ENCODE measurements at places on chromosomes 3 and 15. TPM values are rescaled to one million over a fixed set of nuclear protein-coding genes. Genes with fewer than 3 reads are reported as not detected.

DNA sequence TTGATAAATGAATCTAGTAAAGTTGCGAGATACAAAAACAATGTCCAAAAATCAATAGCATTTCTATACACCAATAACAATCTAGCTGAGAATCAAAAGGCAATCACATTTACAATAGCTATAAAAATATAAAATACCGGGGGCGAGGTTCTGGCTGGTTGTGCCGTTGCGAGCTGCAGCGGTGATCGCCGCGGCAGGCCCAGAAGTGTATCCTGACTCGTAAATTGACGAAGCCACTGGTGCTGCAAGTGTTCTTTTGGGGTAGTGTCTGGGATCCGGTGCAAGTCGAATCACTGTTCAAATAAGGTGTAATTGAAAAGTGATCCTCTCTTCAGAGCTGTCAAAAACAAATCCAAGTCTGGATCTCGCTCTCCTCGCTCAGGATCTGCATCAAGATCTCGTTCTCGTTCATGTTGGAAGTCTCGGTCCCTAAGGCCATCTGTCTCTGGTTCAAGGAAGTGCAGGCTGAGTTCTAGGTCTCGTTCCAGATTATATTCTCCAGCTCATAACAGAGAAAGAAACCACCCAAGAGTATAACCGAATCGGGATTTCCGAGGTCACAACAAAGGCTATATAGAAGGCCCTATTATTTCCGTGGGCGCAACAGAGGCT is 80.1 kb upstream of the STT3B start:
- no peak for DNase-seq

DNA sequence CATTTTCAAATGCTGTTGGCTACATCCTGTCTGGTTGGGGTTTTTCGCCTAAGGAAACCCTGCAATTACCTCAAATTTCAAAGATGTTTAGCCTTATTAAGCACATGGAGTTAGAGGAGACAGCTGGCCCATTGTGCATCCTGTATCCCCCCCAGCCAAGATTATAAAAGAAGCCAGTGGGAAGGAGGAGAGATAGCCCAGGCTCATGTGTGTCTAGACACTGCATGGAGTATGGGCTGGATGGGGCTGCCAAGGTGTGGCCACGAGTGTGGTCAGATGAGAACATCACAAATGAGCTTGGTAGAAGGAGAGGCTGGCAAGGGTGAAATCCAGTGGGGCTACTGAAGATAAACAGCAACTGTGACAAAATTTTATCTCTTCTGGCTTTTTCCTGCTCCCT is 270.0 kb upstream of the TBC1D5 start:
- no peak for DNase-seq

GRCh38 chr15:86623236-86623635 is 543.6 kb downstream of the AGBL1 start:
- DNase-seq, result no peak

GRCh38 chr15:59591356-59591755 is 20.2 kb upstream of the GCNT3 start:
- DNase-seq, result no peak

DNA sequence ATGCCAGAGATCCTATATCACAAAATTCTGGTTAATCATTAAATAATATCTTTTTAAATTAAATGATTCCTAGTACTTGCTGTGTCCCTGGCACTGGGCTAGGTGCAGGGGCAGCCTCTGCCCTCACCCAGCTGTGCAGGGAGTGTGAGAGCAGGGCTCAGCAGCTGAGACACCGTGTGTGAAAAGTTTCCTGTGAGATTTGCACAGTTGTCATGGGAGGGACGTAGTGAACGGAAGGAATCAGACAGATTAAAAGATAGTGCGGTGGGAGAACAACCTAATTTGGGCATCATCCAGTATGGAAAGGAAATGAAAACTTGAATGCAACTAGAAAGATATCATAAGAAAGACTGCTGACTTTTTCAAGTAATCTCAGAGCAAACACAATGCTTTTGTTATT is 204.1 kb downstream of the SSR3 start:
- DNase-seq, result no peak

DNA sequence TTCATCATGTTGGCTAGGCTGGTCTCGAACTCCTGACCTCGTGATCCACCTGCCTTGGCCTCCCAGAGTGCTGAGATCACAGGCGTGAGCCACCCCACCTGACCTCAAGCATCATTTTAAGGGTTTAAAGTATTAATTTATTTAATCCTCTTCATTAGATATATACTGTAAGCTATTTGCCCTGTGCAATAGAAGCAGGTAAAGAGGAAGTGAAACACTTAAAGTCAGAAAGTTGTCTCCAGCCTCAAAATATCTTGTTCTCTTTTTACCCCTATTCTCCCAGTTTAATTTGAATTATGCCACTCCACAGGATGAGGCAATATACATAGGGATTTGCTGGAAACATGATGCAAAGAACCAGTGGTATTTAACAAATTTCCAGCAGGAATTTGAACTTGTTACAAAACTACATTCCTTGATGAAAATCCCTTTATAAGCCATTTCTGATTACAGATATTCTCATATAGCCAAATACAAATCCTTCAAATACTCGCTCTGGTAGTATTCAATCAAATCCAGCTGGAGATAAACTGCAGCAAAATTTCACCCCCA is 2.0 kb downstream of the NDUFB5 start:
- no peak for DNase-seq

DNA sequence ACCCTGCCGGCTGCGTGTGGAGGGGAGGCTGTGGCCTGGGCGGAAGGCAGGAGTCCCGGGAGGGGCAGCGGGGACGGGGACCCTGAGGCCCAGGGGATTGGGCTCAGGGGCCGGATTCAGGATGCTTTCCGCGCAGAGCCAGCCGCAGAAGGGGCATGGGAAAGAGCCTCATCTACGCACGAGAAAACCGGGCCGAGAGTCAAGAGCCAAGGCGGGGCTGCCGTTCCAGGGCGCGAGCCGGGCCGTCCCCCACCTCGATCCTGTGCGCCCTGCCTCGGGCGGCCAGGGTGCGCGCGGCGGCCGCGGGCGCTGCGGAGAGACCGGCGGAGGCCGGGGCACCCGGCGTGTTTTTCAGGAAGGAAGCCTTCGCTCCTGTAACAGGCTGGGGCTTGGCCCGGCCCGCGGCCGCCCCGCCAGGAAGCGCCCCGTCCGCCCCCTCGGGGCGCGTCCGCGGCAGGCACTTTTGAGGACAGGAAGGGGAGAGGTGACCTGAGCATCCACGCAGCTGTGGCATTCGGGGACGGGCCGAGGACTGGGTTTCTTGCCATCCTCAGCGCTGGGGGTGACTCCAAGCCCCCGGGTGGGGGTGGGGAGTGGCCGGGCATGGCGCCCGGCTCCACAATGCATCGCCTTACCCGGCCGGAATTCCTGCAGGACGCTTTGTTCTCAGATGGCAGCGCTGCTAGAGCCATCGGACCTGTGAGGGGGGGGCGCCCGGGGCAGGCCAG is 62.3 kb upstream of the GATA2 start:
- DNase-seq, result peak; percentile 71

GRCh38 chr3:52052831-52053306 is 3.5 kb downstream of the DUSP7 start:
- DNase-seq, result peak; percentile 92

- no peak for DNase-seq
These were observed 4.6 kb downstream of the SNAP23 start for GRCh38 chr15:42499858-42500609.

DNA sequence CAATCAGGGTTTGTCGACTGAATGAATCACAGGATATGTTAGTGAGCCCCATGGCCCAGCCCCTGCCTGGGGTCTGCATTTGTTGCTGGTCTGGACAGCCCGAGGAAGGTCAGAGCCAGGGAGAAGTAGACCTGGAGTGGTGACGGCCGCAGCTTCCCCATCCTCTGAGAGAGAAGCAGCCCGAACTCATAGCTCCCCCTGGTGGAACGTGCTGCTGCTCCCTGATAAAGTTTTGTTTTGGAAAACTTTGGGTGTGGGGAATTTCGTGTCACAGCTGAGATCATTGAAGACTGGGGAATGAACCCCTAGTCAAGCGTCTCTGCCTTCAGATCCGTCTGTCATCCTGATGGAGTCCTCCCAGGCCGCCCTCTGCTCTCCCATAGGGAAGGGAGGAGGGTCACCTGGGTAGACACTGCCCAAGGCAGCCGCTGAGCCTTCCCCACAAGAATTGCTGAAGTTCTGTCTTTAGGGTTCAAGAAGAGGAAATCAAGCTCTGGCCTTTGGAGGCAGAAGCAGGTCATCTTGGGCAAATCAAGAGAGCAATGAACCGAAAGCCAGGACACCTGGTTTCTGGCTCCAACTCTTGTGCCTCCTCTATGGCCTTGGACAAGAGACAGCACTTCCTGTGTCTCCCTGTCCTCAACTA is 60.5 kb downstream of the GLDN start:
- peak; percentile 49 for DNase-seq

GRCh38 chr3:35505181-35505580 is 134.1 kb upstream of the ARPP21 start:
- DNase-seq, result no peak

GRCh38 chr3:18778598-18778997 is 353.5 kb upstream of the SATB1 start:
- no peak for DNase-seq

- DNase-seq, result no peak
These were observed 66.0 kb downstream of the GPR156 start for GRCh38 chr3:120218981-120219380.

GRCh38 chr15:31486506-31486905 is 159.9 kb downstream of the KLF13 start:
- no peak for DNase-seq

- DNase-seq, result no peak
These were observed 3.8 kb upstream of the FEZF2 start for GRCh38 chr3:62376906-62377877.

DNA sequence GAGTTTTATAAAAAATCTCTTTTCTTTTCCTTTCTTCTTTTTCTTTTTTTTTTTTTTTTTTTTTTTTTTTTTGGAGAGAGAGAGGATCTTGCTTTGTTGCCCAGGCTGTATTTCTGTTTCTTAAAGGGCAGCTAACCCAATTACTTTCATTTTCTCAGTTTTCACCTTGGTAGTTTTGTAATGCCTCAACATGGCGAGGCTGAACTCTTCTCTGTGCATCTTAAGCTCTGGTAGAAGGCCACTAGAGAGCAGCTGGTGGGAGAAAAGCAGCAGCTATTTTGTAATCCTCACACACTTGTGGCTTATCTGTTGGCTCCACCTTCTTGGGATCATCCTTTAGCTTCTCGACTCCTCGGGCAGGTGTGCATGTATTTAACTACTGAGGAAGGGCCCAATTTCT is 152.2 kb upstream of the MEIS2 start:
- DNase-seq, result no peak

GRCh38 chr3:152359385-152360248 is 90.9 kb downstream of the MBNL1 start:
- DNase-seq, result no peak

DNA sequence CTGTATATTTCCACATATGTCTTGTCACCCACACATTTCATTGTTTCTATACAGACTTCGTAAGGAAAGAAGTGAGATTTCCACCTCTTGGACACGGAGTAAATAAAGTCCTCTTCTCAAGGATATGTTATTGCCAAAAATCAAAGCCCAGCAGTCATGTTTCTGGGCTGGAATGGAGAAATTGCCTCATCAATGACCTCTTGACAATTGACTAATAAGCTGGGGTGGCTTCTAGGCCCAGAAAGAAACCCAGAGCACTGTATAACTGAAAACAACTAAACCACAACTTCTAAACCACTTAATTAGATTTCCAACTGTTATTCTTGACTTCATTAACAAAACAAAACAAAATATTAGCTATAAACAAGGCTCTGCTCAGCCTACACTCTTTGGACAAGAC is 56.4 kb upstream of the SLC24A5 start:
- no peak for DNase-seq

DNA sequence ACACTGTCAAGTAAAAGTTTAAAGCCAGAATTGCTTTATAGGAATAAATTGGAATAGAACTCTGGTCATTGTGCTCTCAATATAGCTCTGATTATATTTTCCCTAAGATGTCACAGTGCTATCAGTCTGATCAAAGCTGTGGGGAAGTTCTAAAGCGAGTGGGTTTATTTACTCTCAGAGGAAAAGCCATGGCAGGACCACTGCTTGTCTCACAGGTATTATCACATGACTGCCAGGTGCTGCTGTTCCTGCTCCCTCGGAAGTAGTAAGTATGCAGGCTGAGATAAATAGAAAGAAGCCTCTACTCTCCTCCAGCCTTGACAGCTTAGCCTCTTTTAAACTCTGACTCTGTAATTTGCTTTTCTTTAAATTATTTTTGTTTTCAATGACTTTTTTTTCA is 49.1 kb upstream of the UTS2B start:
- DNase-seq, result no peak

DNA sequence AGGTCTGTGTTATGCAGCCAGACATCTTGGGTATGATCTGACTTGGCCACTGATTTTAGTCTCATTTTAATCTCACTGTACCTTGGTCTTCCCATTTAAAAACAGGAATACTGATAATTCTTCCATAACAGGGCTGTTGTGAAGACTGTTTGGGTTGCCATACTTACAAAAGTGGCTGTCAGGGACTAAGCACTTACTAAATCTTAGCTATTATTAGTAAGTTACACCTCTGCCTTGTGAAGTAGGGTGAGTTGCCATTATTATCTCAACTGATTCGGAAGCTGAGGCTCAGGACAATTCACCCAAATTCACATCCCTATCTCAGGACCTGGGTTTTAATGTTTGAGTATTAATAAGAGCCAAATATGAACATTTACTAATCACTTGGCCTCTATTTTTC is 12.7 kb downstream of the ZNF385D start:
- DNase-seq, result no peak

DNA sequence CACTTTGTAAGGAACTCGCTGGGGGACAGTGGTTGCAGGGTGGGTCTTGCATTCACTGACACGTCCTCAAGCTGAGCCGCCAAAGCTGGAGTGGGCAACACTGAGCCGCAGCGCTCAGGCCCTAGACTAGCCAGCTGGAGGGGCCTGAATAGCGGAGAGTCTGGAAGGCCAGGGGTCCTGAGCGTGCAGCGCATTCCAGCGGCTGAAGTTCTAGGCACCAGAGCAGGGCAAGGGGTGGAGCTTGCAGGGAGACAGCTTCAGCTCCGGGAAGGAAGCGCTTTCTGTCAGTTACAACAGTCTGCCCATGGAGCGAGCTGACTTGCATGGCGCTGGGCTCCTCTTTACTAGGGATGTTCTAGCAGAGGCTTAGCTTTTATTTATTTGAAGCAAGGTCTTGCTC is 2.7 kb downstream of the MAP6D1 start:
- no peak for DNase-seq

DNA sequence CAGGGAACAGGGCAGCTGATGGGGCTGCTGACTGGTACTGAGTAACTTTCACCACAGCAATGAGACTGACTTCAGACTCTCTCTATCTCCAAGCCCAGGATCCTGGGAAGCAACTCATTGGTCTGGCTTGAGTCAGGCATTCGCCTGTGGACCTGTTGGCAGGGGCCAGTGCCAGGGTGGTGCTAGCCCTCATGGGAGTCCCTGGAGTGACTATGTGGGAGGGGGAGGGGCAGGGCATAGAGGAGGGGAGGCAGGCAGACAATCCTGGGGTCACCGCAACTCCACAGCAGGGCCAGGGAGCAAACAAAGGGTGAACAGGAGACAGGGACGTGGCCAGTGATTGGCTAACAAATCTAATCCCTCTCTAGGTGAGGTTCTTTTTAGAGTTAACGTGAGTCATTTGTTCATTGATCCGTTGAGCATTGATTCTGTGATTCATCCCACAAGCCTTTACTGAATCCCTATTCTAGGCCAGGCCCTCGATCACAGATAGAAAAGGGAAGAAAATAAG is 71.8 kb downstream of the CEMIP start:
- DNase-seq, result no peak

HGD gene
- total RNA-seq, result not detected

TMOD2 gene
- total RNA-seq, result 9.2 TPM

APBA2 gene
- total RNA-seq, result 1.2 TPM

C3orf49 gene
- total RNA-seq, result not detected

ISG20 gene
- total RNA-seq, result 3.6 TPM

DUOXA2 gene
- not detected for total RNA-seq

TRIM42 gene
- total RNA-seq, result not detected

EHD4 gene
- 53.5 TPM for total RNA-seq

TMC3 gene
- total RNA-seq, result not detected
